ENCODE measurements at places on chromosomes 13 and 19.

- H3K4me3 ChIP-seq = no peak overlapping the region
- no peak for DNase-seq
Observed at GRCh38 chr13:97537110-97537509, 103.1 kb downstream of the RAP2A start.

GRCh38 chr13:108375034-108375433, 105.5 kb downstream of the TNFSF13B start:
- DNase-seq = no peak
- H3K27me3 ChIP-seq = no peaks in the 10 kb centered on the region
- no peak overlapping the region for H3K4me3 ChIP-seq
- no peaks in the 10 kb centered on the region for H3K36me3 ChIP-seq
- H3K27ac ChIP-seq = no peak overlapping the region
- no peaks in the 10 kb centered on the region for H3K4me1 ChIP-seq

DNA sequence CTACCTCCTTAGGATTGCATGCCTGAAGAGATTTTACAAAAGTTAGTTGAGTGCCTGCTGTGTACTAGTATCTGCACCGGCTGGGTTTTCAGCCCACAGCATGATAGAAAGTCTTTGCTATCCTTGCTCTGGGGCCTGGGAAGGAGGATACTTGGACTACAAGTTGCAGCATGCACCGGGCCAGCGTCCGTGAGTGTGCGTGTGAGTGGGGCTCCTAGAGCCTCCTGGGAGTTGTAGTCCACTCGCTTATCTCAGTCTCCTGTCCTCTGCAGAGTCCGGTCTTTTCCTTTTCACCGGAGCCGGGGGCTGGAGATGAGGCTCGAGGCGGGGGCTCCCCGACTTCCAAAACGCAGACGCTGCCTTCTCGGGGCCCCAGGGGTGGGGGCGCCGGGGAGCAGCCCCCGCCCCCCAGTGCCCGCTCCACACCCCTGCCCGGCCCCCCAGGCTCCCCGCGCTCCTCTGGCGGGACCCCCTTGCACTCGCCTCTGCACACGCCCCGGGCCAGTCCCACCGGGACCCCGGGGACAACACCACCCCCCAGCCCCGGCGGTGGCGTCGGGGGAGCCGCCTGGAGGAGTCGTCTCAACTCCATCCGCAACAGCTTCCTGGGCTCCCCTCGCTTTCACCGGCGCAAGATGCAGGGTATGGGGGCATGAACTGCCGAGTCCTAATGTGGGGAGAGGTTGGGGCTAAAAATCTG, 20.6 kb downstream of the BRSK1 start:
- H3K27ac ChIP-seq = no peak overlapping the region
- no peaks in the 10 kb centered on the region for H3K27me3 ChIP-seq
- no peak for DNase-seq
- no peak overlapping the region for H3K4me3 ChIP-seq

- H3K27me3 ChIP-seq = no peaks in the 10 kb centered on the region
- no peak overlapping the region for H3K27ac ChIP-seq
- no peaks in the 10 kb centered on the region for H3K4me1 ChIP-seq
- peaks cover 3% of the 10 kb centered on the region for H3K36me3 ChIP-seq
- H3K4me3 ChIP-seq = no peak overlapping the region
Observed at GRCh38 chr13:20691616-20692015, 11.9 kb upstream of the IL17D start.

GRCh38 chr13:111183959-111184358, 68.8 kb downstream of the ARHGEF7 start:
- H3K27ac ChIP-seq = peak overlapping the region; percentile 92
- H3K27me3 ChIP-seq = no peaks in the 10 kb centered on the region
- H3K4me1 ChIP-seq = peaks cover 74% of the 10 kb centered on the region

- peaks cover 38% of the 10 kb centered on the region for H3K4me1 ChIP-seq
- peak; percentile 89 for DNase-seq
- no peak overlapping the region for H3K27ac ChIP-seq
- no peaks in the 10 kb centered on the region for H3K27me3 ChIP-seq
- H3K4me3 ChIP-seq = no peak overlapping the region
Observed at GRCh38 chr19:12884926-12885748, 1.9 kb downstream of the KLF1 start.

Data from B cell (primary cell).